CD14-positive monocyte (primary cell): ENCODE measurements at places on chromosomes 2 and 18.

- DNase-seq, result no peak
These were observed 250.6 kb downstream of the EIPR1 start for GRCh38 chr2:3126911-3127621.

DNA sequence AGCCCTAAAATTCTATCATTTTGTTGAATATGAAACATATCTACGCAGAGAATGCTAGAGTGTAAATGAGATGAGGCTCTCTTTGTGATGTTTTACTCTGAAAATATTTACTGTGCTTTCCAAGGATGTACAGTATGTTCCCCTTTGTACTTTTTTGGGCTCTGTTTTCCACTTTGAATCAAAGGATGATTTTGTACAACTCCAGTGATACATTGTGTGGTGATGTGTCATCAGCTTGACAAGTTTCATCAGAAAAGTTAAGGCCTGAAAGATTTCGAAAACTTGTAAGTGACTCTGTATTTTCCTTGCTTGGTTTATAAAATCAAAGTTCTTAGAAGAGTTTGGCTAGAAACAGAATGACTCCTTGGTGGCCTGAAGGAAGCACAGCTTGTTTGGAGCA, 206.3 kb downstream of the LTBP1 start:
- no peak for DNase-seq

GRCh38 chr18:37176621-37176934, 347.7 kb downstream of the KIAA1328 start:
- no peak for DNase-seq

- DNase-seq, result no peak
These were observed 364.8 kb upstream of the GALNT5 start for GRCh38 chr2:156892467-156893281.
